ENCODE measurements at places on chromosomes 2 and 18.

GRCh38 chr2:172366596-172367150, 60.7 kb upstream of the ITGA6 start:
- DNase-seq, result no peak

GRCh38 chr2:172928756-172929155, 146.9 kb upstream of the MAP3K20 start:
- DNase-seq, result no peak

GRCh38 chr18:74702950-74703349, 105.3 kb downstream of the ZNF407 start:
- DNase-seq, result no peak

DNA sequence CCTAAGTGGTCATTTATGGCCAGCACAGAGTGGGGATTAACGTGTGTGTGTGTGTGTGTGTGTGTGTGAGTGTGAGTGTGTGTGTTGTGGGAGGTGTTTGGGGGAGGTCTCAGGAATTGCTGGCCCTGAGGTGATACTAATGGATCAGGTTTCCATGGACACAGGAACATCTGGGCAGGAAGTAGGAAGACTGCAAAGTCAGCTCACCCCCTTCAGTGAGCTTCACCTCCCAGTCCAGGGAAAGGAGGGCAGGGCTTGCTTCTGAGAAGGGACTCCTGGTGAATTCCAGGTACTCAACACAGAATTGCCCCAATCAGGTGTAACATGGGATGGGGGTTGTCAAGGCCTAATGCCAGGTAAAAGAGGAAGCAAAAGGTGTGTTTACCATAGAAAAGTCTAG, 30.3 kb upstream of the IL1R1 start:
- DNase-seq, result no peak

- DNase-seq, result peak; percentile 33
These were observed 44.6 kb upstream of the GCG start for GRCh38 chr2:162196638-162197037.

DNA sequence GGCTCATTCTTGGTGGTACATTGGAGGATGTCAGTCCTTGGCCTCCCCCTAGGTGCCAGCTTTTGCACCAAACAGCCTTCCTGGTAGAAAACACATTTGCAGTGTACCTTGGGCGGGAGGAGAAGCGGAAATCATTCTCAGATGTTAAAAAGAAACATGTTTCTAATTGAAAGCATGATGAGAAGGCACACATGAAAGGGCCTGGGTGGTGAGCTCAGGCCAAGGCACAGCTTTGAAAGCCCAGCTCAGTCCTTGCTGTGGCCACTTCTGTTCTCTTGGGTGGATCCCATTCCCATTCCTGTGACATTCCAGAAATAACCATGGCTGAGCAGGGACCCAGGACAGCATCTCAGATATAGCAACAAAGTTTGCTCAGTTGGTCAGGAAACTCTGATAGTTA, 71.5 kb downstream of the LTBP1 start:
- no peak for DNase-seq

DNA sequence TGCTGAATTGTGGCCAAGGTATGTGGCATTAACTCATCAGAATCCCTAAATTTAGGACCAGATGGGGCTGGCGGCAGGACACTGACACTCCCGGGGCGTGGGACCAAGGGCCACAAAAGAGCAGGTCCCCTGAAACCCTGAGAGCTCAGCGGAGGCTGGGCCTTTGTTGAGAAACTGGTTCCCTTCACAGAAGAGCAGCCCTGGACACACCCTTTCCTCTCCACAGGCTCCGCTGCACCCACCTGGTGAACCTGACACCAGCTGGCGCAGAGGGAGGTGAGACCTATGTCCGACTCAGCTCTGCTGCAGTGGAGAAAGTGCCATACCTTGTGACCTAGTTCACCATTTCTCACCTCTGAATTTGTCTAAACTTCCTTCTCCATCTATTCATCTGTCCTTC, 119.5 kb downstream of the RTP5 start:
- no peak for DNase-seq

GRCh38 chr2:131584380-131584779, 56.7 kb downstream of the CCDC74A start:
- no peak for DNase-seq

- DNase-seq, result no peak
These were observed 115.0 kb upstream of the EPB41L5 start for GRCh38 chr2:119897736-119898395.

DNA sequence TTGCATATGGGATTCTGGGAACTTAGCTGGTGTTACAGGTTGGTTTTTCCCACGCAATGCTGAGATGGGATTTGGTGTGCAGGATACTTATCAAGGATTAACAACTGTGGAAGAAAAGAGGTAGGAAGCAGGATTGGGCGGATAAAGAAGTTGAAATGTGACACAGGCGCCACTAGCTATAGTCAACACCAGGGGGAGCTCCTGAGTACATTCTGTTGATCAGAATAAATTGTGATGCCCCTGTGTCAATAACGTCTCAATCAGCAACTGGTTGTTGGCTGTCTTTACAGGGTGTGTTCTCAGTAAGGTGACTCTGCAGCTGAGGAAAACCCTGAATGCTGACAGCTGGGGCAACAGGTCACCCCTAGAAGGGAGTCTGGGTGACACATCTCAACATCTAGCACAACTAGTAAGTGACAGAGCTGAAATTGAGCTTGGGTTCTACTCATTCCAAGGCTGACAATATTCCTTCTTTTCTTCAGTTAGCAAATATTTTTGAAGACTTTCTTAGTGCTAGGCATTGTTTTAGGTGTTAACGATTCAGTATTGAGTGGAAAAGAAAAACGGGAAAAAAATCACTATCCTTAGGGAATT, 143.0 kb downstream of the ARL6IP6 start:
- DNase-seq, result peak; percentile 49

GRCh38 chr18:23155537-23155936, 20.3 kb downstream of the CABLES1 start:
- DNase-seq, result peak; percentile 82

DNA sequence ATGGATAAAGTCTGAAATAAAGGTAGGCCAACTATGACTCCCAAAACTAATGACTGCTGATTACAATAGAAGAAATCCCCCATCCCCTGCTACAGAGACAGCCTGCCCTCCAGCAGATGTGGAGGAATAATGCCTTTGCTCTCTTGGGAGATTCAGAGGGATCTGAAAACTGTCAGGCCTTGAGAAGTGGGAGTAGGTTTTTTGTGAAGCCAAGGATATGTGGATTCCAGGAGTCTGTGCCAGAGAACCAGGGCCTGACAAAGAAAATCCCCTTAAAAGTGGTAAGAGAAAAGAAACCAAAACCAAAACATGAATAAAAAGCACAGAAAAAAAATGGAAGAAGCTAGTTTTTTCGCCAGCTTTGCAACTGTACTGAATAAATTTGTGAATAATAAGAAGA, 397.6 kb downstream of the ZNF521 start:
- no peak for DNase-seq

- no peak for DNase-seq
These were observed 68.1 kb upstream of the SULT1C3 start for GRCh38 chr2:108171657-108172056.

DNA sequence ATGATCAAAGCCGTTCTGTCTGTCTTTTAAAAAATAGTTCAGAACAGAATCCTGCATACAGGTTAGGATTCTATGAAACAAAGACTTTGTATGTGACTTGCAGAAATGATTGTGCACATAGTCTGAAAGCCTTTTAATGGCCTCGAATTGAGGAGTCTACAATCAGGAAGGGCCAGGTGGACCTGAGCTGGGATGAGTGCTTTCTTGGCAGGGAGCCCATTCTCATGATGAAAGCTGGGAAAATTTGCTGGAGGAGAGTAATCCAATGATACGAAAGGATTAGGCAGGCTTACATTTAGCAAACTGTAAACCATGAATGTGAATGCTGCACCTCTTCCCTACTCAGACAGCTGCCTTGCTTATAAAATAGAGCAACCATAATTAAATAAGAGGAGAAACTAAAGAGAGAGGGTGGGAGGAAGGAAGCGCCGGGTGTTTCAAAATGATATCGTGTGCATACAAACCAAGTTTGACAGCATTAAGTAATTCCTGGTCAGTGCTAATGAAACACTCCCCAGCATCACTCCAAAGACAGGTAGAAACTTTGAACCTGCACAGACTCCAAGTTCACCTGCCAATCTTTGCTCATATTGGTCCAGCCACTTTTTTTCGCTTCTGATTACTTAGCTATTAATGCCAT, 23.7 kb upstream of the CXCR4 start:
- no peak for DNase-seq

- no peak for DNase-seq
These were observed 40.7 kb upstream of the CABLES1 start for GRCh38 chr18:23094411-23095190.

DNA sequence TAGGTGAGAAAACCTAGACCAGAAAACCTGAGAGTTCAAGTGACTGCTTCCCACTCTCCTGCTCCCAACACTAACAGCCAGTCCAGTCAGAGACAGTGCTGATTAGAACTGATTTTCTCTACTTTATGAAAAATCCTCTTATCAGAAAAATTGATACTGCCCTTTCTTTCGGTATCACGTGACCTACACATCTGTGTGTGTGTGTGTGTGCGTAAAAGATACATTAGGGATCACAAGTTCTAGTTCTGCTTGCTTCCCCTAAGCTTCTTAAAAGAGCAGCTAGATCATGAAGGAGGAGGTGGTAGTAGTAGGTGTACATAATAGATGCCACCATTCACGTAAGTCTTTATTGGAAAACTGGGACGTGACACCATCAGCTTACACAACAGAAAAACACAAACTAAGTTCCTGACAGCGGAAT, 1.5 kb downstream of the ARL5A start:
- DNase-seq, result no peak

DNA sequence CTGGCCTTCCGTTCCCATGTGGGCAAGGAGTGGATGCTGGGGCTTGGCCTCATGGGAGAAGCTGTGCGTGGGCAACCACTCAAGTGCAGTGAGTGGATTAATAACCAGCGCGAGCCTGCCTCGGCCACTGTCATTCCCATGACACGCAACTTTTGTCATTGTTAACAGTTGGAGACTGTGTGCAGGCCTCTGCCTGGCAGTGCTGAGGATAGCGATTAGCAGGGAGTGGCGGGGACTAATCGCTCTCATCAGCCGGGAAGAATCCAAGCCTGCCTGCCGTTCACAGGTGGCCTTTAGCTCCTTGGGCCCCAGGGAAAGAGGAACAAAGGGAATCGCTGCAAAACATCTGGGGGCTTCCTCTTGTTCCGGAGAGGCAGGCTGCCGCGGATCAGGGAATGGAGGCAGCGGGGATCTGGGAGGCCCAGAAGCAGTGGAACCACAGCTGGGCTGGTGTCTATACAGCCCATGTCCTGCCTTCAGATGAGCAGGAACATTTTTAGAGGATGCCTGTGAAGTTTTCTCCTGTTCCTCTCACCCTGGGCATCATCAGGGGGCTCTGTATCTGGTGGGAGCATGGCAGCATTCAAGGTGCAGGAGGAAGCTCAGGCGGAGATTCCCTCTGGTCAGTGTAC, 53.8 kb downstream of the CTIF start:
- DNase-seq, result no peak

DNA sequence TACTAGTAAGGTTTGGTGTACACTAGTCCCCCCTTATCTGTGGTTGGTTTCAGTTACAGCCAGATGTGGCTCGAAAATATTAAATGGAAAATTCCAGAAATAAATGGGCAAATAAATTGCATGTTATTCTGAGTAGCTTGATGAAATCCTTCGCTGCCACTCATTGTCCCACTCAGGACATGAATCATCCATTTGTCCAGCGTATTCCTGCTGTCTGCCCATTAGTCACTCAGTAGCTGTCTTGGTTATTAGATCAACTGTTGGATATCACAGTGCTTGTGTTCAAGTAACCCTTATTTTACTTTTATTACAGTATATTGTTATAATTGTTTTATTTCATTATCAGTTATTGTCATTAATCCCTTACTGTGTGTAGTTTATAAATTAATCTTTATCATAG, 21.7 kb downstream of the ZDBF2 start:
- peak; percentile 30 for DNase-seq

DNA sequence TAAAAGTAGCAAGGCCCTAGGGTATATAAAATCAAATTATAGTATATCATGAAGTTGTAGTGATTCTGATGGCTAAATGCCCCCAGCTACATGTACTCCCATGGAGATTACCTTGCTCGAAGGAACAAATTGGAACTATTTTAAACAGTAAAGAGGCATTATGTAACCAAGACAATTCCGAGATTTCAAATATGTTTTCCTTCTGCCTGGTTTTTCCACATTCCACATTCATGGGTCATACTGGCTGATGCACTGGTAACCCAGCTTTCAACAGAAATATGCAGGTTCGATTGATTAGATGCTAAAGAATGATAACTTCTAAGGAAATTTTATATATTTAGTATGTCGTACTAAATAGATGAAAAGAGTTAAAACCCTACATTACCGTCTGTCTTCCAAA, 62.3 kb upstream of the MGAT4A start:
- DNase-seq, result no peak

- peak; percentile 96 for DNase-seq
These were observed 245.6 kb downstream of the HDAC4 start for GRCh38 chr2:239154971-239155805.

DNA sequence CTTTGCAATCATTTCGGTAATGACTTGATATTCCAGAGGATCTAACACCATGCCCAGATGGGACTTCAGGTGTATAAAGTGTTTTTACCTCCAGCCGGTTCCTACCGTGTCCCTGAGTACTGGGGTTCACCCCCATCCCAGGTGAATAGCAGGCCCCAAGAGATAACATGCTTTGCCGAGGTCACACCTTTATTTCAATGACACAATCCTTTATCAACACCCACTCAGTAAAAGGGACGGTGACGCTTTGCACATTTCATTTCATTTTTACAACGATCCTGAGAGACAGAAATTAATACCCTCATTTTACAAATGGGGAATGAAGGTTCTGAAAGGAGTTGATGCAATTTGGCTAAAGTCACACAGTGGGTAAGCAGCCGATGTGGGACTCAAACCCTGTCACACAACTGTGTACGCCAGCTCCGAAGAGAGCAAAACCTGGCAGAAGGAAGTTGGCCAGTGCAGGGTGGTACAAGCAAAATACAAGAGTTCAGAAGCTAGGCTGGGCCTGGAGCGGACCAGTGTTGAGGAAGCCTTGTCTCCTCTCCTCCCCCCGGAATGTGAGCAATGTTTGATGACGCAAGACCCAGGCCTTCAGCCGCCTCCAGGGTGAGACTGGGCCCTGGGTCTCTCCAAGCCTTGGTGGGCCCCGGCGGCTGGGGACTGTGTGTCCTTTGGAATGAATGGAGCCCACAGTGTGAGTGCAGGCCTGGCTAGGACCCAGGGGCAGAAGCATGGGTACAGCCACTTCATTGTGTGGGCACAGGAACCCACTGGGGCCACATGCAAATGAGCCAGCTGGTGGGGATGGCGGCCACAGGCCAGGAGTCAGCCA, 139.6 kb upstream of the MYCN start:
- no peak for DNase-seq

- DNase-seq, result no peak
These were observed 2.0 kb upstream of the OSR1 start for GRCh38 chr2:19360266-19360965.

DNA sequence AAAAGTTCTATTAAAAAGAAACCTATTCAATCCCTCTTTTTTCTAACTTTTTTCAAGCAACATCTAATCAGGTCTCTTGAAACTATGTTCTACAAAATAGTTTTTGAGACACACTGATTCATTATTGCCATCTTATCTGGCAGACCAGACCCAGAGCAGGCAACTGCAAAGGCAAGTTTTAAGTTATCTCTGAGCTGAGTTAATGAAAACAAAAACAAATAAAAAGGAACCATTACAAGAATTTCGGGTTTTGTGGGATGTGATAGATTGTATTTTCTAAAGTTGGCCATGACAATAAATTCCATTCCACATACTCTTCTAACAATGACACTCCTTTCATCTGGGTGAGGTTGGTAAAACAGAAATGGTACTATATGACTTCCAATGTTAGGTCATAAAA, 15.2 kb upstream of the TWSG1 start:
- DNase-seq, result no peak

Data from COLO829 (cell line).